ENCODE measurements at places on chromosomes 7 and 10.

DNA sequence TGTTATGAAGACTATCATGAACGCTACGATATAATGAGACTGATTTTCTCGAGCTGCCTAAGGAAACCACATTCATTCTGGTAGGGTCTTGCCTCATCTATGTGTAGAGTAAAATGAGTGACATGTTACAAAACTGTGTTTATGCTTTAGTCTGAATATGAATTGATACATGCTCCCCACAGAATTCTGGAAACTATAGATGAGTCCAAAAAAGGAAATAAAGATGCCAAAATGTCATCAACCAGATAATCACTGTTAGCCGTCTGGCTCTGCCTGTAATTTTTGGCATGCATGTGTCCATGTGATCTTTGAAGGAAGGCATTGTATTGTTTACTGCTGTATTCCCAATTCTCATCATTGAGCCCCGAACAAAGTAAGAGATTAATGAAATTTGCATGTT, 42.6 kb upstream of the GPR37 start:
- DNase-seq: no peak

DNA sequence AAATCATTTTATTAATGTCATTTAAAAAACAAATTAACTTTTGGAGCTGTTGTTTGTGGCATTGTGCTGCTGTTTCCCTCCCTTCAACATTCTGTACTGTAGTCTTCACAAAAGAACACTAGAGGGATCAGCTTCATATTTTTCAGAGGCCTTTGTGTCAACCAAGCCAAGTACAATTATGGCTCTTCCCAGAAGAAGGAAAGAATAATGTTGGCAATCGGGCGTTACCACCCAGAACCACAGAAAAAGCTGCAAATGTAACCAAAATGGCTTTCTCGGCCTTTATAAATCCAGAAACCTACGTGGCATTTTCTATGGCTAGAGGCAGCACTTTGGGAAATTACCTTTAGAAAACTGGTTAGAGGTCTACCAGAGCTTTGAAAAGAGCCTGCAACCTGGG, 98.8 kb upstream of the COL1A2 start:
- no peak for DNase-seq

GRCh38 chr7:85205754-85206153, 18.9 kb upstream of the SEMA3D start:
- no peak for DNase-seq

DNA sequence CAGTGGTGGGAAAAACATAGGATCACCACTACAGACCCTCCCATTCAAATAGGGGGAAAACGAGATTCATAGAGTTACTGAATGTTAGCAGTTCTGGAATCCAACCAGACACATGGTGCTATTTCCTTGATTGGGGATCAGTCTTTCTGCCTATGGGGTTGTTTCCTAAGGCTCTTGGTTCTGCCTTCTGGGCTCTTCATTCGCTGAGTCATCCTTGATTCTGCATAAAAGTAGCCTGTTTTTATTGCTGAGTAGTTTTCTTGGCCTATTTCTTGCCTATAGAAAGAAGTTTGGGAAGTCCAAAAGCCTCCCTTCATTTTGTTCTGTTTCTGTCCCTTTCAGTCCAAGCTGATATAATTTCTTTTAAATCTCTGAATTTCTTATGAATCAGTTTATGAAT, 99.3 kb upstream of the OIT3 start:
- DNase-seq: no peak

DNA sequence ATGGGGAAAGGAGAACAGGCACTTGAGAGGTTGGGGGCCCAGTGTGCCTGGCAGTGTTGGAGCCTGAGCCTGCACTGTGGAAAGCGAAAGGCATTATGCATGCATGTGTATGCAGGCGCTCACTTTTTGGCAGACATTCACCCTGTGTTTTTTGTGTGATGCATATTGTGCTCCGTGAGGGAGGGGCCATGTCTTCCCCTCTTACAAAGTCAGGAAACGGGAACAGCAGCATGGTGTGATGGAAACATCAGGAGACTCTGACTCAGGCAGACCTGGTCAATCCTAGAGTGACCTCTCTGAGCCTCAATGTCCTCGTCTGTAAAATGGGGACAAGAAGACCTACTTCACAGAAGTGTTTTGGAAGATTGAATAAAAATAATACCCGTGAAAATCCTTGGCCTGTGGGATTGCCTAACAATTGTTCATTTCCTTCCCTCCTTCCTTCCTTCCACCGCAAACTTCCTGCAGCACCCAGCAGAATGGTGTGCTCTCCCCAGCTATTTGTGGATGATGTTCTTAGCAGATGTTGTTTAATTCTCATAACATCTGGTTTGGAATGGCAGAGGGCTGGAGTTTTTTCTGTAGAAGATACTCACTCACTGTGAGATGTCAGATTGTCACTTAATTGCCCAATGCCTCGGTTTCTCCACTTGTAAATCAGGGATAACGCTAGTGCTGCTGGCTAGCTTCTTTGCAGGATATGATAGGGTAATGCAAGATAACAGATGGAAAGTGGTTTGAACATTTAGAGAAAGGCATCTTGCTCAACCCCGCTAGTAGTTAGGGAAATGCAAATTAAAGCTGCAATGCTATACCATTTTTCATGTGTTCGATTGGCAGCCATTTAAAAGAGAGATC, 39.8 kb downstream of the CDH23 start:
- no peak for DNase-seq

DNA sequence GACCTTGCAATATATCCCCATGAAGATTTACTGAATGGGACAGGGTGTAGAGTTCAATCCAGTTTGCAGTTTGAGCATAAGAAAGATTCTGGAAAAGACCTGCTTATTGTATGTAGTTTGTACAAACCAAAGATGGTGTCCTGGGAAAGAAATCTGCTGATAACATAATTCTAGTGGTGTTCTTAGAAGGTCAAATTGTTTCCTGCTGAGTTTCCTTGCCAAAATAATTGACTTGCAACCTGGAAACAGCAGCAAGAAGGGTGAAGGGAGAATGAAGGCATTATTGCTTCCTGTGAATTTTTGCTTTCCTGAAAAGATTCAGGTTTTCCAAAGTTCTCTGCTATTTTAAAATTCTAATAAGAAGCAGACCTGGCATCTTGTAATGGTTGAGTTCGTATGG, 222.9 kb downstream of the KIF20B start:
- DNase-seq: no peak

DNA sequence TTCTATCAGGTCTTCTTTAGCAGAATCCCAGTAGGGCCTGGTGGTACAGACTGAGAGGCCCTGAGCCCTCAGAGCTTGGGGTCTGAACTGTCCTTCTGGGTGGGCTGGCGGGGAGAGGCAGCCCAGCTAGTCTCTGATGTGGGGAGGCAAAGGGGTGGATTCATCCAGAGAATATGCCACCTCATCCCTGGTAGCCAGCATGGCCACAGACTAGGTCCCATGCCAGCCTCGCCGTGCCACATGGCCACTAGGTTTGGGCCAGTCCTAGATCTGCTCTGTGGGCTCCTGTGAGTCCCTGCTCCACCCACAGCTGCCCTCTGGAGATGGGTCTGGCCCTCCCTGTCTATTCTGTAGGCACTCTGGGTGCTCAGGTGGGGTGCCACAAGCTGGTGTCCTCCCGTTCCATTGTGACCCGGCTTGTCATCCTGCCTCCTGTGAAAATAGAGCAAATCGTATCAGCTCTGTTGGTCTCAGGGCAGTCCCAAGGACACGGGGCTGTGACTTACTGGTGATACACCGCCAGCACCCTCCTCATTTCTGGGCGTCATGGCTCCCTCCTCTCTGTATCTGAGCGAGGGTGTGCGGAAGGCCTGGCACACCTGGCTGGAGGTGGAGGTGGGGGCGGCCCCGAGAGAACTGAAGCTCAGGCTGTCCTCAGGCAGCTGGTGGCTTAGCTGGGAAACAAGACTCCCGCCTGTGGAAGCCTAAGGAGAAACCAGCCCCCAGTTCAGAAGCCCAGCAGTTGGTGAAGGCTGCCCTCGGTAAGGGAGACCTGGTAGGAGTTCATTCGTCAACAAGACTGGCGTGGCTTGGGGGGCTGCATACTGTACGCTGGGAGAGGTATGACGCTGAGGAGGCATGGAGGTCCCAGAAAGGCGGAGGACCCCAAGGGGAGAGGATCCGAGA, 33.3 kb downstream of the UNC5B start:
- DNase-seq: no peak

- DNase-seq: no peak
Measured at GRCh38 chr7:51593628-51594027, 277.0 kb upstream of the COBL start.

DNA sequence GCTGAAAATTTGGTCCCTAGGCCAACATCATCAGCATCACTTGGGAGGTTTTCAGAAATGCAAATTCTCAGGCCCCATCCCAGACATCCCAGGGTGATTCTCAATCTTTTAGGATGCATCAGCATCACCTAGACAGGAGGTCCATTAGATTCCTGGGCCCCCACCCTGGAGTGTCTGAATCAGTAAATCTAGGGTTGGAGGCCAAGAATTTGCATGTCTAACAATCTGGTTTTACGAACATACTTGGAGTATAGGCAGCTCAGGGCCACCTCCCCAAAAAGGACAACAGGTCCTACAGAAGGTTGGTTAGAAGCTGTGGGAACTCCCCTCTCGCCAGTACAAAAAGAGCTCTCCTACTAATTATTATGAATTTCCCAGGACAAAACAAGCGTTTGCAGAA, 15.5 kb downstream of the ZC3HAV1 start:
- DNase-seq: no peak

GRCh38 chr10:132591166-132591971, 53.8 kb downstream of the INPP5A start:
- DNase-seq: no peak

GRCh38 chr7:37149051-37149772, 299.5 kb downstream of the ELMO1 start:
- DNase-seq: no peak

- DNase-seq: no peak
Measured at GRCh38 chr10:65312876-65313275, 1613.0 kb upstream of the LRRTM3 start.

DNA sequence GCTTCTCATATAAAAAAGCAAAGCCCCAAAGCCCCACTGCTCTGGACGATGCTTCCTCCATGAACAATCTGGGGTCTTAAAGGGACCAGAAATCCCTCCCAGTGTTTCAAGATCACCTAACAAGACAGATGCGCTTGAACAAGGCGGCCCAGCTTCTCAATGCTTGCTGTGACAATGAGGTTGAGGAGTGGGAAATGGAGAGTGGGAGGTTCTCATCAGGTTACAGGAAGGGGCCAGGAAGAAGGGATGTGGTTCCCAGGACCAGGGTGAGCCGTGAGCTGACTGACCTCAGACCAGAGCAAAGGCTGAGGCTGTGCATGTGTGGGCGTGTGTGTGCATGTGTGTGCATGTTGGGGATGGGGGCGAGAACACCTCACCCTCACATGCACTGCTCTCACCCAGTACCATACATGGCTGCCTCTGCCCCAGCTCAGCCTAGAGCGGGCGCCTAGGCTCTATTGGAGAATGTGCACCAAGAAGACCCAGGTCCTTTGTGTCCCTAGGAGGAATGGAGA, 220.8 kb upstream of the GPR26 start:
- DNase-seq: no peak
